ENCODE measurements at places on chromosomes 5 and 9.

DNA sequence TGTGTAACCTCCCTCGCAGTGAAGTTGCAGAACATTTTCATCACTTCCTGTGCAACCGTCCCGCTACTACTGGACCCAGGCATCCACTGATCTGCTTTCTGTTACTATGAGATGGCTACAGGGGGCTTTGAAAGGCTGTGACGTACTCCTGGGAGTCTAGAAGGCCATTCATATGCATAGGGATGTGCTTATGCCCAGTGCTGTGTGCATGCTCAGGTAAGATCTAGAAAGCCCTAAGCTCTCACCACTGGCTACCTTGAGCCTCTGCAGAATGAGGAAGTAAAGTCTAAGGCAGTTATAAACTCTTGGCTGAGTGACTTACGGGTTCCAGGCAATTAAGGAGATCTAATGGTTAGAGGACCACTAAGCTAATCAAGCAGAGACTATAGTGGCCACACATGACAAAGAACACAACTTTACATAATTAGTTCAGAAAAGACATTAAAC, 11.8 kb downstream of the HNRNPAB start:
- DNase-seq = no peak

- no peak for DNase-seq
Measured at GRCh38 chr9:96394832-96395496, 11.5 kb upstream of the SLC35D2 start.

DNA sequence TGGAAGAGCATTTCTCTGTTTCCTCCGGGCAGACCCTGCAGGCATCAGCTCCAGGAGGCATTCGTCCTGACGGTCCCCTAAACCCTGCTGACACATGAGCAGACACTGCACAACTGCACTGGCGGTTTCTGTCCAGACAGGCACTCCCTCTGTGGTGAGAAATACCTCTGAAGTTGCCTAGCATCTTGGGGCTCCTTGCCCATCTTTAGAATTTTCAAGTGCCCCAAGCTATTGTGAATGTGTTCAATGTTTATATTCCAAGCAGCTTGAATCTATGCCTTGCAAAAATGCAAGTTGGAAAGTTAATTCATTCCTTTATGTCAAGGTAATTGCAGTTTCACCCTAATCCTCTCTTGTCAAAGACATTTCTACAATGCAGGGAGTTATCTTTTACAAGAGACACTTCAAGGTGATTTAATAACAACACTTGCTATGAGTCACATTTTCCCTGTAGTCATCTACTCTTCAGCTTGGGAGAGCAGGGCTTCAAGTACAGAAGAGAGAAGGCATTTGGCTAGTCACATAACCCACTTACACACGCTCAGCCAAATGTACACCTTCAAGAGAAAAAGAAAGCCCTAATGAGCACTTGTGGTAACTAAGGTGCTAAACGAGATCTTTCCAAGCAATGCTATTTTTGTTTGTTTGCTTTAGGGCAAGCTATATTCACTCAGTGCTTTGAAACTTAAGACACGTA, 302.5 kb downstream of the MLLT3 start:
- DNase-seq = no peak

GRCh38 chr5:160799184-160799583, 52.8 kb downstream of the ATP10B start:
- no peak for DNase-seq

- peak; percentile 37 for DNase-seq
Measured at GRCh38 chr9:125484350-125485282, 222.4 kb downstream of the MAPKAP1 start.

GRCh38 chr5:33794550-33795181, 97.1 kb downstream of the ADAMTS12 start:
- no peak for DNase-seq

DNA sequence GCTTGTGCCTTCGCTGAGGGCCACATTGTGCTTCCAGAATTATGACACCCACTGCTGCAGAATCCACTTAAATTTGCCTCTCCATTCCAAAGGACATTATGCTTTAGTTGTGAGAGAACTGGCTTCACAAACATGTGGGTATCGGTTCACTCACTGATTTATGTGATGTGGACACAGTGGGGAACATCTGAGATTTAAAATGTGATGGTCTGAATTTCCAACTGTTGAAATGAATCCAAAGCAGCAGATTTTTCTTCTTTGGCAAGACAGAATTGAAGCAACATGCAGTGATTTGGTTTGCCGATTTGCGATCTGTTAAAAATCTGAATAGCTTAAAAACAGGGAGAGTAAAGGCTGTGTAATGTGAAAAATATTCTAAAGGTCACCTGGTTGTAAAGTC, 20.3 kb downstream of the PCSK5 start:
- DNase-seq = no peak

GRCh38 chr9:69178583-69179011, 4.5 kb downstream of the TJP2 start:
- no peak for DNase-seq

DNA sequence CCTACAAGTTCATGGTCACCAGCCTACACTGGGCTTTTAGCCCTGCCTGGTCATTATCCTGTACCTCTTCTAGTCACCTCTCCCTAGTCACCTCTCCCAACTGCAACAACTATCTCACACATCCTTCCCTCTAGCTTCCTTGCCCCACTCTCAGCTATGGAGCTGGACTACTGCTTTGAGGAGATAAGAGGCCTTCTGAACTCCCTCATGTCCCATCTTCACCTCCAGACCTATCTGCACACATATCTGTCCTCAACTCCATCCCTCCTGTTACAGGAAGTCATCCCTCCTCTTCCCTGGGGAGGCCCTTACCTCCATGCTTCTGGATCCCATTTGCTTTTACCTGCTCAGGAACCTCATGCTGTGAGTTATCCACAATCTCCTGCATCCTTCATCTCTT, 5.7 kb downstream of the RPP25L start:
- no peak for DNase-seq

DNA sequence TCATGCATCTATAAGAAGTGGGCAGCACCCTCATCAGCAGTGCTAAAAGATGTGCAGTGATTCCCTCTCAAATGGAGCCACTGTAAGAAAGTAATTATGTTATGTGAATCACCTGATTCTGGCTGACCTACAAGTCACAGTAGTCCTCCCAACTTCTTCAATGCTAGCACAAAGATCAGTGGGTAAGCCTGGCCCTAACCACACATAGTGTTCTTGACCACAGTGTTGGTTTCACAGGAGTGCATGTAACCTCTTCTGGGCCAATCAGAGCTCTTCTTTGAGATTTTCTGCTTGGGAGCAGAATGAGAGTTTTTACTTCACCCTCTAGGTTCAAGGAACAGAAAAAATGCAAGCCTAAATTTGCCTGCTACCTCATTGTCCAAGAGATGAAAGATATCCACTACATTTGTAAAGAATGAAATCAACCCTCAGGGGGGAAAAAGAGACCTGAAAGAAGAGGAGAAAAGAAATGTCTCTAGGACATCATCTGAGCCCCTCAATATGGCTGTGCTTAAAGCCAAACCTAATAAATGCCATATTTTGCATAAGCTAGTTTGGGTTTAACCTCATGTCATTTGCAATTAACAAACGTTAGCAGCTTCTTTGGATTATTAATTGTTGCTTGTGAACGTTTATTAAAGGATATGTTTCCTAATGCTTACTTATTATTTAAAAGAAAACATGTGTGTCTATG, 65.3 kb upstream of the ADRB2 start:
- DNase-seq = no peak

DNA sequence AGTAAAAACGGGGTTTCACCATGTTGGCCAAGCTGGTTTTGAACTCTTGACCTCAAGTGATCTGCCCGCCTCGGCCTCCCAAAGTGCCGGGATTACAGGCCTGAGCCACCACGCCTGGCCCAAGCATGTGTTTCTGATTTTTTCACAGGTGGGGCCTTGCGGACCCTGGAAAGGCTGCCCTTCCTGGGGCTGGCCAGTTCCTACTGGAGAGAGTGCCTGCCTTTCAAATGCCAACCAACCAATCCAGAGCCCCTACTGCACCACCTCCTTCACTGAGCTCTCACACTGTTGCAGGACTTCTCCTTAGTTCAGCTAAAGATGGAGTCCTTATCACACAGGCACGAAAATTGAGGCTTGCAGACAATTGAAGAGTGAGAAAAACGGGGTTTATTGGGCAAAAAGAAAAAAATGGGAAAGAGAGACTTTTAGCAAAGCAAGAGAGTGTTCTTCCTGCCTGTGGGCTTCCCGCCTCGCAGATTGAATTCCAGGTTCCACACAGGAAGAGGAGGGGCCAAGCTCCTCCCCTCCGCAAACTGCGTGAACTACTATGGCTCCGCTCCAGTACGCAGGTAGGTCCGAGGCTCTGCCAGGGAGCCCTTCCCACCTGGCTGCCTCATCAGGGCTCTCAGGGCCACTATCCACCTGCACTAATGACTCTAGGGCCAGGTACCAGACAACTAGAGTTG, 8.3 kb upstream of the CMBL start:
- no peak for DNase-seq

DNA sequence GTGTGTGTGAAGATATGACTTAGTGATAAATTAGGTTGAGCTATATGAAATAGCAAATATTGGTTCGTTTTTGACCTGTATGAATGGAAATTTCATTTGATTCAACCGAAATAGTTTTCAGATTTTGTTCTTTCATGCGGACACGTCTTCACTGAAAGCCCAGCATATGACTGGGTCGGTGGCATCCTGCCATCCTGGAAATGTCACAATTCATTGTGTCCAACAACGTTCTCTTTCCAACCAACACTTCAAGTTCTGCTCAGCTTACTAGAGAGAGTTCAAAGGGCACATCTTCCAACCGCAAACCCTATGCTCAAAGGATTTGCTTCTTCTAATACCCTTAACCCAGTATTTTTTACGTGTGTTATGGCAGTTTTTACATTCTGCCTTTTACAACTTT, 252.5 kb downstream of the NTRK2 start:
- DNase-seq = no peak

- DNase-seq = no peak
Measured at GRCh38 chr5:160743027-160743426, 109.0 kb downstream of the ATP10B start.

GRCh38 chr9:122307925-122308324, 43.2 kb downstream of the MRRF start:
- DNase-seq = no peak

GRCh38 chr9:136795000-136795348, 1.2 kb upstream of the CCDC183 start:
- DNase-seq = no peak

GRCh38 chr5:161189452-161189851, 337.4 kb upstream of the ATP10B start:
- no peak for DNase-seq

DNA sequence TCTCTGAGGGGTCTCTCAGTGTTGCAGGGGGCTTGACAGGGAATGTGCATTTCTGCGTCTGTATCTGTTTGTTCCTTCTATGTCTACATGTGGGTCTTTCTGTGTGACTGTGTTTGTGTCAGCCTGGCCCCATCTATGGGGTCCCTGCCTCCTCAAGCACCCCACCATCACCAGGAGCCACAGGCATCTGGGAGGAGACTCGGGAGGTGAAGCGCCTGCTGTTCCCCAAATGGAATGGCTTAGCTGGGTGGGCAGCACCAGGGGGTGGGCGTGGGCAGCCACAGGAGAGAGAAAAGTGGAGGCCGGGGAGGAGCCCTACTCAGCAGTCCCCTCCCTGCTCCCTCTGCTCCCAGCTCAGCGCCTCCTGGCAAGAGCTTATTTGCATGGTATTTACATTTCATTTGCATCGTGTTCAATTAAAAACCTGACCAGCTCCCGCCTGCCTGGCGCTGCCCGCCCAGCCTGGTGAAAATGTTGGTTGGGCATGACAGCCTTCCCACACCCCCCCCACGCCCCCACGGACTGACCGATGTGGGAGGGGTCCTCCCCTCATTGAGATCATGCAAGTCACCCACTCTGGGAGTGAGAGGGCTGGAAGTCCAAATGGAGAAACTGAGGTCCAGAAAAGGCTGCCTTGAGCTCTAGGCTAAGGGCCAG, 50.5 kb downstream of the CXXC5 start:
- no peak for DNase-seq

DNA sequence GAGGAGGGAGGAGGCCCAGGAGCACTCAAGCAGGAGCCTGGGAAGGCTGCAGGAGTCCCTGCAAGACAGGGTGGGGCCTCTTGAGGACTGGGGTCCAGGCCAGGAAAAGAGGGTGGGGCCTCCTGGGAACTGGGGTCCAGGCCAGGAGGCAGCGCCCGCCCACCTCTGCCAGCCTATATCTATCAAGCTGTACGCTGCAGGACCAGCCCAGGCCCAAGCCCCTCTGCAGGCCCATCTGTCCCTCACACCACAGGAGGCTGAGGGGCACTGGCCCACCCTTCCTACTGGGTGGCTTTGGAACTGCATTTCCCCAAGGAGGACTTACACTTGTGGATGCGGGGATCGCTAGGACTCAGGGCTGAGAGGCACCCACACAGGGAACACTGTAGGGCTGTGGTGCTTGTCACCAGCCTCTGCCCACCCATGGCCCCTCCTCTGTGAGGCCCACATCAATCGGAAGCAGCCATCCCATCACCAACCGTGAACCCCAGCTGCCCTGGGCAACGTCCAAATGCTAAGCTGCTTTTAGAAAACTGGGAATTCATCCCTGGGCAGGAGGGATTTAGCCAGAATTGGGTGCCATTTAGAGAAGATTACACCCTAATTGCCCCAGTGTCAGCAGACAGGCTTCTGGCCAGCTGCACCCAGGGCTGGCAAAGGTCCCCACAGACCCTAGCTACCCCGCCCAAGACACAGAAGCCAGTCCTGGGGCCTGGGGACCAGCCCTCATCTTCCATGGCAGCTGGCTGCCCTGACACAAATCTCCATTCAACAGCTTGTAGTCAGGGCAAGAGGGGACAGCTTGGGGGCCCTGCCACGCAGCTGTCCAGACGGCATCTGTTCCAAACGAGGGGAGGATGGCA, 15.3 kb downstream of the BICD2 start:
- no peak for DNase-seq

DNA sequence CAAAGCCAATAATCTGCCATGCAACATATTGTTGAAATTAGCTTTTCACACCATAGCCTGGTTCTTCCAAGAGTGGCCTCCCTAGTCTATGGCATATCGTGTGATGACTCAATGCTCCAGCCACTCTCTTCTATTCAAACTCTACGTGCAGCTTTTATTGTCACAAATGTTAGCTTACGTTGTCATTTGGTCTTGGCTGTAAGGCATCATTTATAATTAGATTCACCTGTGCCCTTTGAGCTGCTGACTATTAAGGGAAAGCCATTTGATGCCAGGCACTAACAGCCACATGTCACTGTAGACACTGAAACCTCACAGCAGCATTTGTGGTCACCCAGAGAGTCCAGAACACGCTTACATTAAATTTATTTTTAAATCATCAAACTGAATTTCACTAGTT, 66.8 kb downstream of the APBA1 start:
- no peak for DNase-seq

GRCh38 chr5:141843156-141843927, 34.9 kb downstream of the PCDH1 start:
- no peak for DNase-seq

- no peak for DNase-seq
Measured at GRCh38 chr5:120372899-120373298, 91.2 kb upstream of the PRR16 start.

- no peak for DNase-seq
Measured at GRCh38 chr5:157994906-157995519, 136.1 kb upstream of the CLINT1 start.

DNA sequence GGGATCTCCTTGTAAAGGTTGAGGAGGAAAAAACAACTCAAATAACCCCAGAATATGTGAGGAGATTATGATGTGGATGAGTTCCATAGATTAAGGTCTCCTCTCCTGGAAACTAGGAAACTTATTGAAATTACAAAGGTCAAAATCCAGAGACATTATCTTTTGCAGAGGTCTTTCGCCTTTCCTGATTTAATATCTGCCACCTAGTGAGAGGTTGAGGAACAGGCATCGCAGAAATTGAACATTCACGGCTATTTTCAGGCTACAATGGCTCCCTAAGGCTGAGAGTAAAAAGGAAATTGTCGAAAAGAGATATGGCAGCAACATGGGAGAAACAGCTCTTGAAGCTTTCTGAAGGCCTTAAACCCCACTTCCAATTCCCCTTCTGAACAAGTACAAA, 127.5 kb upstream of the PLCXD3 start:
- no peak for DNase-seq
